ENCODE measurements at places on chromosomes 3 and 15.
A peak's percentile ranks its signal among the peaks of the same experiment; 100 is the strongest.

- no peak for DNase-seq
Measured at GRCh38 chr3:25582242-25582641, 82.5 kb downstream of the TOP2B start.

DNA sequence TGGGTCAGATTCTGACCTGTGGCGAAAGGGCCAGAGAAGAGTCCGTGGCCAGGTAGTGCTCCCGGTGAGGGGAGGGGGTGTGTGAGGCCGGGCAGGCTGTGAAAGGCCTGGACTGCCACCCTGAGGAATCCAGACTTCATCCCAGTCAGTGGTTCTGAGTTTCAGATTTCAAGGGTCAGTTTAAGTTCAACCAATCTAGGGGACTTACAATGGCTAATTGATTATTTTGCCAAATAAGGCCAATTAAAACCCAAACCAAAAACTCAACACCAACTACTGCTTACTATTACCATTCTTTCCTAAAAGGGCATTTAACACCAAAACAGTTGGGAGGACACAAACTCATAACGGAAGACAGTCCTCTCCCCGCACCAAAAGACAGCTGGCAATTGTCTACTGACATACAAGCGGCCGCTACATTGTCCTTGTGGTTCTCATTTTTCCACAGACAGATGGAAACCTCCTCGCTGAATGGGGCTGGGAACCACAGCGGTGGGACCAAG lies 30.5 kb downstream of the TMEM44 start:
- DNase-seq = no peak

DNA sequence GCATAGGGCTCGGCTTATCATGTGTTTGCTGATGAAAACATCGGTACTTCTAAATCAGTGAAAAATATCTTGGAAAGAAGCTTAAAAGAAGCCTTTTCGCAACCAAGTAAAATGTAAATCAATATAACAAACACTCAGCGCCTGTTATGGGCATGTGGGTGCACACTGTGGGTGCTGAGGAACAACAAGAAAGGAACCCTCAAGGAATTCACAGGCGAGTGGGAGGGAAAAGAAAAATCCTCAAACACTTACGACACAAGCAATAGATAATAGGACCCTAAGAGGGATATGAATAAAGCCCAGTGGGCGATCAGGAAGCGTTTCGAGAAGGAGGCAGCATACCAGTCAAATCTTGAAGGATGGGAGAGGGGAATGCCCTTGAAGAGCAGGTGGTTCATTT lies 21.9 kb downstream of the GLDN start:
- DNase-seq = no peak

DNA sequence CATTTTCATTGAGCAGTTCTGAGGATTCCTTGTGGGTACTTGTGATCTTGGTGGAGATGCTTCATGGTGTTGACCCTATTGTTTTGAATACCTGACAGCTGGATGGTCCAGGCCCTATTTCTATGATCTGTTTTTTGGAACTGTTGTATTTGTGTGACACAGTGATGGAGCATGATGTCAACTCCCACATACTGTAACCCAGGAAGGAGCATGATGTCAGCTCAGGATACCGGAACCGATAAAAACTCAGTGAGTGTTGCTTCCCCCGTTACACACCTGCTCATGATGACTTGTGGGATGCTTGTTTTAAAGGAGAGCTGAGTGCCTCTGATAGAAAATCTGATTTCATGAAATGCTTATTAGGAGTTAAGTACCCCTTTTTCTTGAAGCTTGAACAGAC lies 45.1 kb downstream of the ZBTB38 start:
- no peak for DNase-seq

DNA sequence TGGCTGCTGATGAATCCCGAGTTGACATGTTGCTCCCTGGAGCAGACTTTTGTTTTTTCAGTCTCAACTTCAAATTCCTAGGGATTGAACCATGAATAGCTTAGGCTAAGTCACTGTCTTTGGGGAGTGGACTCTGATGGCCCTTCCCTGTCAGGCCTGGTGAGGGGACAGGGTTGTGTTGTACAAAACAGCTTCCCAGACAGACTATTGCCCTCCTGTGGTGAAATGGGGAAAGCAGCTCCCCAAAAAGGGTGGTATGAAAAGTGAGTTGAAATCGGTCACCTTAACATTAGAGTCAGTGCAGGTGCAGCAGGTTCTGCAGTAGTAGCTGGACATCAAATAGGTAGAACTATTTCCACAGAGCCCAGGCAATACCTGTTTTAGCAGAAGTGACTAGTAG lies 775.6 kb downstream of the ROBO2 start:
- DNase-seq = no peak

GRCh38 chr3:102301155-102301880 lies 133.5 kb upstream of the ZPLD1 start:
- no peak for DNase-seq

GRCh38 chr15:42153874-42154211 lies 2.6 kb downstream of the PLA2G4F start:
- no peak for DNase-seq

DNA sequence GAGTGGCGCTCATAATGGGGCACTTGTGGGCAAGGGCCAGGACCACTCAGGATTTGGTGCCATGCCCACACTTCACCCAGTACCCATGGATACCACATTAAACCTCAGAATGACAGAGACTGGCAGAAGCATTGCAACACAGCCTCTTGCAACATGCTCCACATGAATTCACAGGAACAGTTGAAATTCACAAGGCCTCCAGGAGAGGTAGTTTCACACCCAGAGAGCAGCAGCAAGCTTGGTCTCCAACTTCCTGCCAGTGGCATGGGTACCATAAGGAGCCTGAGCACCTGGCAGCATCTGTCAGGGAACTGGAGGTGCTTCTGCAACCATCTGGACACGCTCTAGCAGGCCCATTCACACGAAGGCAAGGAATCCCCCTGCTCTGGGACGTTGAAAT lies 101.0 kb downstream of the OSBPL10 start:
- no peak for DNase-seq

DNA sequence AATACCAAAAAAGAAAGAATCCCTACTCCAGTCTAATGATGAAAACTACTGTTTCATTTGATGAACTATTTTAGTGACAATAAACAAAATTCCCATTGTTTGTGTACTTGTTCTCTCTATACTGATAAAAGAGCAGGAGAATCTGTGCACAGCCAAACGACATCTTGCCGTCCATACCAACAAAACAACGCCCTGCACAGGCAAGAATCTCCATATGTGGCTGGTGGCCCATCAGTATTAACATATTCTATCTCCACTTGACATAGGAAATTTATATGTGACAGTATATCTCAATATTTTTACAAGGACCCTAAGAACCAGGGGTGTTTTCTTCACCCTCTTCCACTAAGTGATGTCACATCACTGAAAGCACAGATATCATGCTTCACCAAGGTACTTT lies 279.5 kb downstream of the ULK4 start:
- no peak for DNase-seq

- DNase-seq = peak; percentile 91
Measured at GRCh38 chr3:184314700-184315542, 515 bp downstream of the EIF4G1 start.

DNA sequence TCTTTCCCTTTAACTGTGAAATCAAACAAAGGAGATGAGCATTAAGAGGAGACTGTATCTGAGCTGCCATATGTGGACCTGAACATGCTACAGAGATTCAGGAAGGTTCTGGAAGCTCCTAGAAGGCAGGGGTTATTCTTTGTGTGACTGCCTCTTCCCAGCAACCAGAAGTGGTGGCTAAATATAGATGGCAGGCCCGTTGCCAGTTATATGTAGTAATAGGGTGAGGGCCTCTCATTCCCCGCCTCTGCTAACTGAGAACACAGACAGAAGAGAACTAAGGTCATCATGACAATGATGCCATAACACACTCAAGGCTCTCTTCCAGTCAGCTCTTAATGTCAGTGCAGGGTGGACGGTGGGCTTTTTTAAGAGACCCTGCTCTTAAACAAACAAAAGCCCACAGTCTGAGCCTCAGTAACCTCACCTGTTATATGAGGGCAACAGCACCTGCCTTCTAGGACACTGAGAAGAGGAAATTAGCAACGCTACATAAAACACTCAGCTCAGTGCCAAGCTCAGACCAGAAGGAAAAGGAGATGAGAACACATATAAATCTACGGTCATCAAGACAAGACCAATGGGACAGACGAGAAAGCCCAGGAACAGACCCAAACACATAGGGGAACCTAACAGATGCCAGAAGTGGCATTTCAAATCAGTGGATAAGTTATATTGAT lies 22.3 kb downstream of the CFAP92 start:
- DNase-seq = no peak

GRCh38 chr3:127800508-127800907 lies 21.8 kb downstream of the MGLL start:
- DNase-seq = no peak

GRCh38 chr3:197371591-197372046 lies 73.2 kb upstream of the DLG1 start:
- no peak for DNase-seq

GRCh38 chr15:61226361-61227256 lies 2.5 kb downstream of the RORA start:
- no peak for DNase-seq

GRCh38 chr3:46955157-46955556 lies 21.4 kb downstream of the CCDC12 start:
- DNase-seq = no peak

- DNase-seq = no peak
Measured at GRCh38 chr15:98009169-98009568, 48.7 kb downstream of the ARRDC4 start.

DNA sequence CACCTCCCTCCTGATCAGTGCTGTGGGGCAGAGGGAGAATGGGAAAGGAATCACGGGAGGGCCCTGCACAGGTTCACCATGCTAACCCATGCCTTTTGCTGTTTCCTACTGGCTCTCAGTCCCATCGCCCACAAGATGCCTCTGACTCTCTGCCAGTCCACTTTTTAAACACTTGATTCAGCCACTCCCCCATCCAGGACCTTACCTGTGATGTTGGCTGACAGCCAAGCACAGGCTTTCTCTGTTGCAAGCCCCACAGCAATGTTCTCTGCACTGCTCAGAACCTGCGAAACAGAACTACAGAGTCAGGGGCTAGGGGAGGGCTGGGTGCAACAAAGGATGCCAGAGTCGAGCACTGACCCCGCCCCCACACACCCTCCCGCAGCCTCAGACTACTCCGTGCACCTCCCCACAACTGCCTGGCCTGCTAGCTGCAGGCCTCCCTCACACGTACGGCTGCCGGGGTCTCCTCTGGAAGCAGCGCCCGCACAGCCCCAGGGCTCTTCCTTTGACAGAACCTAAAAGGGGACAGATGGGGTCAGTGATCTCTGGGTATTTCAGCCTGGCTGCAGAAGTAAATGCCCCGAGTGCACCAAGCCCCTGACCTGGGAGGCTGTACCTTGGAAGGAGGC lies 9.1 kb downstream of the CDAN1 start:
- no peak for DNase-seq

GRCh38 chr3:853489-853888 lies 239.3 kb upstream of the CNTN6 start:
- no peak for DNase-seq

DNA sequence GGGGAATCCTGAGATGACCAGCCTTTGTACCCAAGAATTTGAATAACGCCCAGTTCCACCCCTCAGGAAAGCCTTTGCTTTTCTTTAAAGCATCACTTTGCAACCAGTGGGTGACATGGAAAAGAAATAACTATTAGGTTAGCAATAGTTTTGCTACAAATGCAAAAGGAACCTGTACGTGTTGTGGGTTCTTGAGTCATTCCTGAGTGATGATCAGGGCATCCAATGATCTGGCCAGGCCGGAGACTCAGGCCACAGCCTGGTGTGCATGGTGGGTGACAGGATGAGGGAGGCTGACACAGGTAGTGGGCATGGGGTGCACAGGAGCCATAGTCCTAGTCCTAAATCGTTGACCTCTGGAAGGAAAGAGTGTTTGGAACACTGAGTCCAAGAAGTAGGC lies 321.4 kb upstream of the IL12A start:
- no peak for DNase-seq

DNA sequence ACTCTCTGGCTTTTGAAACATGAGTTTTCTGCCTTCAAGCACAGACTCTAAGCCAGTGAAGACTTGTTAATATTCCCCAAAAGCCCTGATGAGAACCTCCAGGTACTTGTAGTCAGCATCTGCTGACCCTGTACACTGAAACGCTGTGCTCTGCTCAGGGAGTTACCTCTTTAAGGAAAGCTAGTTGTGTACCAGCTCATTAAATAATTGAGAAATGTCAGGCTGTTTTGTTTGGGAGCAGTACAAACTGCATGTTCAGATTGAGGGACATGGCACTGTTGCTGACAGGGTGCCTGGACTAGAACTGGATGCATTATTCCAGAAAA lies 21.7 kb downstream of the UPK1B start:
- DNase-seq = no peak

- DNase-seq = no peak
Measured at GRCh38 chr15:75114327-75114726, 87.4 kb upstream of the C15orf39 start.

Measured in ascending aorta (tissue), 2 donors.